ENCODE measurements at places on chromosomes 12 and 14. TPM values are rescaled to one million over a fixed set of nuclear protein-coding genes. Genes with fewer than 3 reads are reported as not detected.

- DNase-seq = no peak
Observed at GRCh38 chr14:34843011-34843554, 32.1 kb downstream of the BAZ1A start.

- no peak for DNase-seq
Observed at GRCh38 chr12:6201213-6201608, 1.0 kb downstream of the CD9 start.

DNA sequence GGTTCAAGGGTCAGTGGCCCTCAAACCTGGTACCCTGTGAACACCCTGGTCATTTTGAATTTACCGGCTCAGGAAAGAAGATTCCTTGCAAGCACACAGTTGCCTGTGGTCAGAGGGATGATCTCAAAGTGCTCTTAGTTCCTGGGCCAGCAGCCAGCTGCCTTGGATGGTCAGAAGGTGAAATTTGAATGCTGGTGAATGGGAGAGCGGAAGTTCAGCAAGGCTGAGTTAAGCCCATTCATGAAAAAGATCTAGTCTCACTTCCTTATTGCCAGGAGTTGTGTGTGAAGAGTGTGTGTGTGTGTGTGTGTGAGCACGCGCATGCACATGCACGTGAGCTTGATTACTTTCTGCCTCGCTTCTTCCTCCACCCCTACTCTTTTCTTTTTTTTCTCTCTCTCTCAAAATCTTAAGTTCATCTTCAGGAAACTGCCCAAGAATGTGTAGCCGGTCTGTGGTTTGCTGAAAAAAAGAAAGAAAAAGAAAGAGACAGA, 155.5 kb upstream of the CCND2 start:
- peak; percentile 90 for DNase-seq

DNA sequence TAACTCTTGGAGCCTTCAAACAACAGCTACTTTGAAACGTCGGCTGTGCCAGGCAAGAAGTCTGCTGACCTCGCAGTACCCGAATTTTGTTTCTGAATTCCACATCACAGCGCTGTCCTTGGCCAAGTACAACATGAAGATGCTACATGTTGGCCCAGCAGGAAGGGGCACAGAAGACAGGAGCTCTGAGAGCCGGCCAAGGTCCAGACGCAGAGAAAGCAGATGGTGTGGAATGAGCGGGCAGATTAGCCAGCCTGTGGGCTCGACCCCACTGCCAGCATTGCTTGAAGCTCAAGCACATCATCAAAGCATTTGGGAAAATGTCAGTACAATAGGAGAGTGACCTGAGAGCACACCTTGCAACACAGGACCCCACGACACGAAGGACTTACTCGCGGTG, 64.5 kb downstream of the FZD10 start:
- DNase-seq = no peak

DNA sequence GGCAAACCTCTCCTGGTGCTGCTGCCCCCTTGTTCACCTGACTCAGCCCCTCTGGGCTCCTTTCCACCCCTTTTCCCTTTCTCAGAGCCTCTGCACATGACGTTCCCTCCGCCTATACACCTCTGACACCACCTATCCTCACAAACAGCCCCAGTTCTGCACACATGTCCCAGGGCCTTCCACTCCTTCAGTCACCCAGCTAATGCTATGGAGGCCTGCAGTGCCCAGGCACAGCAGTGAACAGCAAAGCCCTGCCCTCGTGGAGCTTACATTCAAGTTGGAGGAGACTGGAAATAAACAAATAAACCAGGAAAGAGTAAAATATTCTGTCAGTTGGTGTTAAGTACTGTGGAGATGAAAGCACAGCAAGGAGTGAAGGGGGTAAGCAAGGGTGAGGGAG, 38.5 kb upstream of the MDM1 start:
- DNase-seq = no peak

DNA sequence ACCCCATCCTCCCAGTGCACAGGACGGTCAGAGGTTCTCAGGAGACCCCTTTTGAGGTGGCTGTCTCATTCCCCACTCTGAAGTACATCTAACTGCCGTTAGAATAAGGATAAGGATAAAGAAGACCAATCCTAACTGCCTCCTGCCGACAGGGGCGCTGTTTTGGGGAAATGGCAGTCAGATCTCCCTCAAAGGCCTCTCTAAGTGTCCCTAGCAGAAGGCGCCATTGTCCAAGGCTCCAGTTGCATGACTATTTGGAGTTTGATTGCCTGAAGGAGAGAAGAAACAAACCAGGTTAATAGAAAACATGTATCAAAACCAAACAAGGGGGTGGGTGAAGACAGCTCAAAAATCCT, 29.1 kb upstream of the KLRB1 start:
- no peak for DNase-seq

GRCh38 chr14:91830777-91831176, 36.6 kb downstream of the TC2N start:
- no peak for DNase-seq

GRCh38 chr12:3897371-3897971, 24.3 kb upstream of the PARP11 start:
- DNase-seq = no peak

DNA sequence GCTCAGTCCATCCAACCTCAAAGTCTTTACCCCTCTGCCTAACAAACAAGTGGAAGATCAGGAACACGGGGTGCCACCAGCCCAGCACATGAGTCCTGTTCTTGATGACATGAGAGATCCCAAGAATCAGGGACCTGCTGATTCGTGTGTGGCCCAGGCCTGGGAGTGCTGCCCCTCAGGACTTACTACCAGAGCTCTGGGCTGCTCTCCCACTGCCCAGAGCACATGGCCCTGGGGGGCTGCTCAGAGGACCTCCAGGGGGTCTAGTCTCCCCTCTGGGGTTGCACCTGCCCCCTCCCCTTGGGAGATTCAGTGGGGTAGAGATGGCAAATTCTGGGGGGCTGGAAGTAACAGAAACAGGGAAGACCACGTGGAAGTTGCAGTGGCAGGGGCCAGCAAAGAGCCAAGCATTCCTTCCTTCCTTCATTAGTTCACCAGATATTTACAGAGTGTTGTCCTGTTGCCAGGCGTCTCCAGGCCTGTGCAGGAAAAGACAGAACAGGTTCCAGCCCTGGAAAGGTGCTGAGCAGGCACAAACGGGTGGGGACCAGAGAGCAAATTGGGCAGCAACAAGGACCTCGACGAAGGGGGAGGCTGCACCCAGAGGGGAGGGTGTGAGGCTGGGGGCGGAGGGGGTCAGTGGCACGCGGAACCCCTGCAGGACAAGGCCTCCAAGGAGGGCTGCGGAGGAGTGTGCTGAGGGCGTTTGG, 45.1 kb upstream of the MEG3 start:
- no peak for DNase-seq

DNA sequence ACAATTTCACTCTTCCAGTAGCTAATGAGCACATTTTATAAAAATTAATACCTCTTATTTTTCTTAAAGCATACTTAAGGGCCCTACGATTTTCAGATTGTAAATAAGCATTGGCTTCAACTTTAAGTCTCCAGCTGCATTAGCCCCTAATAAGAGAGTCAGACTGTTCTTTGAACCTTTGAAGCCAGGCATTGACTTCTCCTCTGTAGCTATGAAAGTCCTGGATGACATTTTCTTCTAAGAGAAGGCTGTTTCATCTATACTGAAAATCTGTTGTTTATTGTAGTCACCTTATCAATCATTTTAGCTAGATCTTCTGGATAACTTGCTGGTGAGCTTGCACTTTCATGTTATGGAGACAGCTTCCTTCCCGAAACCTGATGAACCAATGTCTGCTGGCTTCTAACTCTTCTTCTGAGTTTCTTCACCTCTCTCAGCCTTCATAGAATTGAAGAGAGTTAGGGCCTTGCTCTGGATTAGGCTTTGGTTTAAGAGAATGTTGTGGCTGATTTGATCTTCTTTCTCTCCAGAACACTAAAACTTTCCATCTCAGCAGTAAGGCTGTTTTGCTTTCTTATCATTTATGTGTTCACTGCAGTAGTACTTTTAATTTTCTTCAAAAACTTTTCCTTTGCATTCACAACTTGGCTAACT, 377.1 kb upstream of the RGS6 start:
- DNase-seq = no peak

DNA sequence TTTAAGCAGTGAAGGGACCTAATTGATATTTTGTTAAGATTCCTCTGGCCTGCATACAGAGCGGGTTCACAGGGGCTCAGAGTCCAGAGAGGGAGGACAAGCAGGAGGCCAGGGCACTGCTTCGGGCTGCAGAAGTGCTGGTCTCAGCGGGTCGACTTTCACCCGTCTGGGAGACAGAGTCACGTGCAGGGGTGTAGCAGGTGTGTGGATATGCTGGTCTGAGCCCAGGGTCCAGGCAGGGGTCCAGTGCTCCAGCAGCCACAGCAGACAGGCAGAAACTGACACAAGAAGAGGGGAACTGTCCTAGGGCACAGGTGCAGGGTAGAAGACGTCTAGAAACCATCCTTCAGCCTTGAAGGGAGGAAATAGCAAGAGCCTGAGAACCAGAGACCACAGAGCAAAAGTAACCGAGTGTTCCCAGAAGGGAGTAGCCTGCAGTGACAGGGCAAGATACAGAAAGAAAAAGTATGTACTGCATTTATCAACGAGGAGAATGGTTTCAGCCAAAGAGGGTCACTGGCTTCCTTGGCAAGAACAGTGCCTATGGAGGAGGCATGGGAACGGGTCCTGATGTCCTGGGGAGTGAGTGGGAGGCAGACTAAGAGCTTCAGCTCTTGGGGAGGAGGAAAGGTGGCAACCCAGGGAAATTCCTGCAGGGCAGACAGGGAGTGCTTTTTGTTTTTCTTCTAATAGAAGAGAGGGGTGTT, 28.7 kb downstream of the FBXO21 start:
- no peak for DNase-seq

The ANO4 gene
- not detected for total RNA-seq

The CBLN3 gene
- total RNA-seq = 2.2 TPM

The BCL2L14 gene
- not detected for total RNA-seq

The TDG gene
- total RNA-seq = 16.4 TPM
